ENCODE measurements at places on chromosomes 4 and X. TPM values are rescaled to one million over a fixed set of nuclear protein-coding genes. Genes with fewer than 3 reads are reported as not detected.

AMBN gene
- polyA plus RNA-seq = 0.08 TPM

DNA sequence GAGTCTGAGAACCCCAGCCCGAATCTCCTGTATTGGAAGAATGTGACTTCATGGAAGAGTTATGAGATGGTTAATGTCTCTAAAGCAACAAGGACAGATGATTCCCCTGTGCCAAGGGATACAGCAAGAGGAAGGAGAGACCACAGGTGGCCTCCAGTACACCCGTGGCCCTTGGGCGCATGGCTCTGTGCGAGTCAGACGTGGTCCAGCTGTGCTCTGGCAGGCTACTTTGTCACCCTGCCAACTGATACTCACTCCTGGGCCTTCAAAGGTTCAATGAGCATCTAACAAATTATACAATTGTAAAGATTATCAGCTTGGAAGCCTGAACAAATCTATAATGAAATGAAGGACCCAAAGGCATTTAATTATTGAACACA is 71.7 kb downstream of the NYX start:
- DNase-seq = no peak

MOB1B gene
- polyA plus RNA-seq = 29.5 TPM

GRCh38 chr4:151928112-151928511 is 167.3 kb upstream of the GATB start:
- DNase-seq = no peak

AVPR2 gene
- 0.66 TPM for polyA plus RNA-seq

- no peak for DNase-seq
Measured at GRCh38 chrX:110308220-110308619, 9.7 kb downstream of the AMMECR1 start.

DNA sequence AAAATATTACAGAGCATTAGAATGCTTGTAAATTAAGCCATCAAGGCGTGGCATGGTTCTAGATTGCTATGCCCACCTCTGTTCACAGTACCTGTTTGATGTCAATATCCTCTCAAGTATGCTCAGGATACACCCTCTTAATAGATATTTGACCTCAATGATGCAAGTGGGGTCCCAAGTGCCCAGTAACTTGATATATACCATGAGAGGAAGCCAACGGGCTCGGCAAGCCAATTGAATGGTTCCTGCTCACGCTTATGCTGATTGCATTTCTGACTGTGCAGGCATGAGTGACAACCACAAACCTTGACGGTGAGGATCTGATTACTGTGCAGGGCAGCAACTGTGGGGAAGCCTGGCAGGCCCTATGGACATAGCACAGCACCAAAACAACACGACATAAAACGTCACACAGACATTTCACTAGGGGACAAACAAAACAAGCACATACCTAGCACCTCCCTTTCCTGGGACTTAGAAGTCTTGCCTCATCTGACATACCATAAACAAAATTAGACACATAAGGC is 179.1 kb upstream of the ETNPPL start:
- DNase-seq = no peak

DNA sequence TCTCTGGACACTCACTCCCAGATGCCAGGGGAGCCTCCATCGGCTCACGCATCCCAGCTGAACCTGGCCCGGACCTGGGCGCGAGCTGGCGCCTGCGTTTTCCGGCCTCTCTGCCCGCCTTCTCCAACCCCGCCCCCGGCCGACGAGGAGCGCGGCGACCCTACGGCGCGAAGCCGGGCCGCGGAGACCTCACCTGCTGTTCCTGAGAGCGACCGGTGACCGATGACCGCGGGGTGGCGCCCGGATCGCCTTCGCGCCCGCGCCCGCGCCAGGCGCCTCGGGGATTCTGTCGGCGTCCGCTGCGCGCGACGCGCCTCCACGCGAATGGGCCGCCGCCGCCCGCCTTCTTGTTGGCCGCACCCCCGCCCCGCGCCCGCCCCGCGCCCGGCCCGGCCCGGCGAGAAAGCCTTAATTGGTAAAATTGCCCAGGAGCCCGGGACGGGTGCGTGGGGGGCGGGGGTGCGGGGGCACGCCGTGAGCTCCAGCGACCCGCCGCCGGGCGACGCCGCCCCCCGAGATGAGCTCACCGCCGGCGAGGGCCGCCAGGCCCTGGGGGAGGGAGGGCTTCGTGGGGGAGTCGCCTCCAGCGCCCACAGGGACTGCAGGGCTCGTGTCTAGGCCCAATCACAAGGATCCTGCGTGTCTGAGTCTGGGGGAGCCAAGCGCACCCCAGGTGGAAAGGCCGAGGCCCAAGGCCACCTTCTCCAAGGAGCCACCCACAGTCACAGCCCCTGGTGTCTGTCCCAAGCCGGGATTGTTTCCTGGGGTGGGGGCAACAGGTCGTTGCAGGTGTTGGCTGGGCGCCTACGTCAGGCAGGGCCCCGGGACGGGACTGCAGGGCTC is at the start of gene FLNA:
TSS of gene FLNA (minus strand) at position 322 of the 843 bp plus-strand sequence. CDS start 3,389 bp downstream, outside the sequence.
- no peak for DNase-seq

DNA sequence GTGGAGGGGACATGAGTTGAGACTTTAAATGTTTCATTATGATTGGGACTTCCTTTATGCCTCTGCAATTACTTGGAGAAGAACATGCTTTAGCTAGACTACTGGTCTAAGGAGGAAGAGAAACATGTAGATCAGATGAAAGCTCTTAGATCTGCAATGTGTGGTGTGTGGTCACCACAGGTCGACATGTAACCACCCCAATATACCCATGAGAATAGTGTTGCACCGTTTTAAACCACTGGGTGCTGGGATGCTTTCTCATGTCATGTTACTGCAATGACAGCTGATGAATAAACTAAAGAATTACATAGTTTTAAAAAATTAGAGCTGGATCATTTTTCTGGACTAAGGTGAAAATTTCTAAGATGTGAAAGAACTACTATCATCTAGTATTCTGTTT is 1039.7 kb downstream of the RAPGEF2 start:
- no peak for DNase-seq

TCEAL5 gene
- 4.9 TPM for polyA plus RNA-seq

RTL5 gene
- polyA plus RNA-seq = 12.2 TPM

DNA sequence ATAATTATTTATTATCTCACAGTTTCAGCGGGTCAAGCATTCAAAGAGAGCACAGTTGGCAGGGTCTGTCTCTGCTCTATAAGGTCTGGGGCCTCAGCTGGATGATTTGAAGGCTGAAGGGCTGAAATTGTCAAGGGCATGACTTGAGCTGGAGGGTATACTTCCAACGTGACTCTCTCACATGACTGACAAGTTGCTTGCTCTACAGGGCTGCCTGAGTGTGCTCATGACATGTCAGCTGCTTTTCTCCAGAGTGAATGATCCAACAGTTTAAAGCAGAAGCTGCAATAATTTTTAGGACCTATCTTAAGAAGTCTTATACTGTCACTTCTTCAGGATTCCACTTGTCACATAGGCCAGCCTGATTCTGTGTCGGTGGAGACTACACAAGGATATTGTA is 51.2 kb downstream of the TIGD2 start:
- no peak for DNase-seq

DNA sequence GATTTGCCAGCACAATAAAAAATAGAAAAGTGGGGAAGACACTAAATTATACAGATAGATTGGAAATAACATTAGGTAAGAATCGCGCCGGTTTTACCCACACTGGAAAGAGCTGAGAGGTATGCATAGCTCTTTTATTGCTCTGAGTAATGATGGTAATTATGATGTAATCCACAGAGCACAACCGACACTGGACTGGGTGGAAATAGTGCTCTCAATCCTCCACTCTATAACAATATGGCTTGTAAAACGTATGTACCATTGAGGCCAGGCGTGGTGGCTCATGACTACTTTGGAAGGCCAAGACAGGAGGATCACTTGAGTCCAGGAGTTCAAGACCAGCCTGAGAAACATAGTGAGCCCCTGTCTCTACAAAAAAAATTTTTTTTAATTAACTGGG is 104.3 kb upstream of the RAPGEF2 start:
- DNase-seq = no peak

DNA sequence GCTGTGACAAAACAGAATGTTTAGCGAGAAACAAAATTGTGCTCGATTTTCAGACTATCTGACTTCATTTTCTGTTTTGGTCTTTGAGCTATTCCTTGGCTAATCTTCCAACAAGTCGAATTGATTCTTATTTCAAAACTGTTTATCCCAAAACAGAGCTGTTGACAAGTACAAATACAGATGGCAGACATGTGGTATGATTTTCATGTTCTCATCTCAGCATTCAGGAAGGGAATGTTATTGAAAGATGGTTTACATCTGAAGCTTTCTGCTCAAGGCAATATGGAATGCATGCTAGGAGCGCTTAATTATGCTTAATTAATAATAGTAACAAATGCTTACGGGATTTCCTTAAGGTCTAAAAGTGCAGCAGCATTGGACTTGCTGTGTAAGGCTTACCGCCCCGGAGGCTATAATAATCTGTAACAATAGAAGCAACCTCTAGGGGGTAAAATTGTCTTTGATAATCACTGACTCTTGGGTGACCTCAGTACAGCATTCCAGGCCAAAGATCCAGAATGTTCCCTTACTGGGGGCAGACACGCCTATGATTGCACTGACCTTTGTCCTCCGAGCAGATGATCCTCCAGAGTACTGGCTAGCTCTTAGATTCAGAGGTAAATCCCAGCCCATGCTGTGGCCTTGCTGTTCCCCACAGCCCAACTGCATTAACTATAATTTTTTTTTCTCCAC is 16.4 kb downstream of the LSM6 start:
- no peak for DNase-seq

DNA sequence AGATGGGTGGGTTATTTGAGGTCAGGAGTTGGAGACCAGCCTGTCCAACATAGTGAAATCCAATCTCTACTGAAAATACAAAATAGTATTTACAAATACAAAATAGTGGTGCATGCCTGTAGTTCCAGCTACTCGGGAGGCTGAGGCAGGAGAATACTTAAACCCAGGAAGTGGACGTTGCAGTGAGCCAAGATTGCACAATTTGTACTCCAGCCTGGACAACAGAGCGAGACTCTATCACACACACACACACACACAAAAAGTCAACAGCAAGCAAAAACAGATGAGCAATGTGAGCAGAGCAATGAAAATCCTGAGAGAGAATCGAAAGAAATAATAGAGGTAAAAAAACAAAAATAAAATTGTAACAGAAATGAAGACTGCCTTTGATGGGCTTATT is 168.8 kb downstream of the PCDH18 start:
- DNase-seq = no peak

DNA sequence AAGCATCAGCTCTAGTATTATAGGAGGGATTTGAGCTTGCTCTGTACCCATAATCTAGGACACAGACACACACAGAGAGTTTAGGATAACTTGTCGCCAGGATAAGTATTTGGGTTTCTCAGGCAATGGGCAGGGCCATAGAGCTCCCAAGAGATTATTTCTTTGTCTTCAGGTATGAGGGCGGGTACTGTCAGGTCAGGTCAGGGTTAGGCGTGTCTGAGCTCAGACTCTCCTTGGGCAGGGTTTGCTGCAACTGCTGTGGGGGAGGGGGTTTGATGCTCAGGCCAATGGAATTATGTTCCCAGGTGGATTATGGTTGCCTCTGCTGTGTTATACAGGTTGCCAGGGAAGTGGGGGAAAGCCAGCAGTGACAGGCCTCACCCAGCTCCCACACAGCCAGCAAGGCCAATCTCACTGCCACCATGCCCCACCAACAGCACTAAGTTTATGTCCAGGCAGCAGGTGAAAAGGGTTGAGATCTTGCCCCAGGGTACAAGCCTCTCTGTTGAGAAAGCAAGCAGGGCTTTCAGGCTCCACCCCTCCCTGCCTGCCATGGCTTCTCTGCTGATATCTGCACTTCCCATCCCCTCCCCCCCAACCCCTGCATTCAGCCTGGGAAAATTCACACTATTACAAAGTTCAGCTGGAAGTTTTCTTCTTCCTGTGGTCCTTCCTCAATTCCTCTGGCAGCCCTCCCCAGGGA is 101.3 kb downstream of the RRAGB start:
- no peak for DNase-seq
